ENCODE measurements at places on chromosomes 11 and 22.

DNA sequence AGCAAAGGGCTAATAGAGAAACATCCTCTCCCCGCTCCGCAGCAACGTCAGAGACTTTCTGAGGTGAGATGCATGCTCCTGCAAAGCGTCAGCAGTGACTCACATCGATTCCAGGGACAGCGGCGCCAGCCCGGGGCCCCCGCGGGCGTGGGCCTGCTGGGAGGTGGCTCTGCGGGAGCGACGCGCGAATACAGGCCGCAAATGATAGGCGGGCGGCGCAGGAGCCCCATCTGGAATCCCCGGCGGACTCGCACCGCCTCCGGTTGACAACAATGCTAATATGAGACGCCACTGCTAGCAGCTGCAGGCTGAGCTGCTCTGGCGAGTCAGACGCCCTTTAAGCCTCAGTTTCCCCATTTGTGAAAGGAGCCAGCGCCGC is 557 bp downstream of the RANGAP1 start:
- no peaks in the 10 kb centered on the region for H3K27me3 ChIP-seq
- peaks cover 33% of the 10 kb centered on the region for H3K36me3 ChIP-seq
- H3K4me3 ChIP-seq = peak overlapping the region; percentile 85
- DNase-seq = peak; percentile 82

DNA sequence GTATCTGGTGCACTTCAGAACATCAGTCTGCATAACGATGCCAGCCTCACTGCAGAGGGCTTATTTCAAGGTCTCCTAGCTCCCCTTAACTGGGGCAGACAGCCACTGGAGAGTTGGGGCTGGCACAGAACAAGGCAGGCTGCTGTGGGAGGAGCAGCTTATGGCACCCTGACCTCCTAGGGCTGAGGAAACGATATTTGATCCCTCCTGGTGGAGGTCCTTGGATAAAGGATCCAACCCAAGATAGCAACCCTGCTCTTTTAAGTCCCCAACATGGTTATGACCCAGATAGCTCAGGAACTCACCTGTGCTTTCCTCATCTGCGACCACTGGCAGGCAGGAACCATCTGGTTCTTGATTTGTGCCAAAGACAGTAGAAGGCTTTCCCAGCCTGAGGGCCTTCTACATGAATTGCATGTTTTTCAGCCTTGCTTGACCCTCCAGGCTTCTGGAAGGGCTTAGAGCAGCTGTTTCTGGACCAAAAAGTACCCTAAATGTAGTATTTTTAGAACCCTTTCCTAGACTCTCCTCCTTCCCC is 2.8 kb downstream of the TMEM109 start:
- H3K4me3 ChIP-seq = peak overlapping the region; percentile 23
- DNase-seq = no peak
- peaks cover 43% of the 10 kb centered on the region for H3K36me3 ChIP-seq
- no peaks in the 10 kb centered on the region for H3K27me3 ChIP-seq
- peak overlapping the region; percentile 97 for H3K27ac ChIP-seq

- H3K27me3 ChIP-seq = no peaks in the 10 kb centered on the region
- DNase-seq = no peak
- H3K27ac ChIP-seq = peak overlapping the region; percentile 69
- no peak overlapping the region for H3K4me3 ChIP-seq
Observed at GRCh38 chr11:34064291-34064690, 12.8 kb downstream of the CAPRIN1 start.

GRCh38 chr11:46216019-46216764 is 61.3 kb upstream of the CREB3L1 start:
- no peaks in the 10 kb centered on the region for H3K36me3 ChIP-seq
- no peak overlapping the region for H3K27ac ChIP-seq
- no peak overlapping the region for H3K4me3 ChIP-seq
- H3K4me1 ChIP-seq = no peaks in the 10 kb centered on the region
- no peak for DNase-seq

DNA sequence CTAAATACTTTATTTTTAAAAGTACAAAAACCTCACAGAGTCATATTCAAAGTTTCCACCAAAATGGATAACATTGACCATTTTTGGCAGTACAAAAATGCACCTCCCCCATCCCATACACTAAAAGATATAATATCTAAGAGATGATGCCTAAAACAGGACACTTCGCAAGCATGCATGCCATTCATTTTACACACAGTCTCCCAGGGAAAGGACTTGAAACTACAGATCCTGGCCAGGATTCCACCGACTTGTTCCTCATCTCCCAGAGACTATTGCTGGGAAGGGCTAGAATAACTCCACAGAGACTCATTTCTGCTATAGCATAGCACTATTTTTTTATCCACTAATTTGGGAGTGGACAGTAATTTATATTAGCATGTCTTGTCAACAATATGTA is 81.7 kb downstream of the MTNR1B start:
- H3K4me1 ChIP-seq = no peaks in the 10 kb centered on the region
- H3K36me3 ChIP-seq = no peaks in the 10 kb centered on the region
- DNase-seq = no peak
- no peak overlapping the region for H3K27ac ChIP-seq
- no peak overlapping the region for H3K4me3 ChIP-seq

DNA sequence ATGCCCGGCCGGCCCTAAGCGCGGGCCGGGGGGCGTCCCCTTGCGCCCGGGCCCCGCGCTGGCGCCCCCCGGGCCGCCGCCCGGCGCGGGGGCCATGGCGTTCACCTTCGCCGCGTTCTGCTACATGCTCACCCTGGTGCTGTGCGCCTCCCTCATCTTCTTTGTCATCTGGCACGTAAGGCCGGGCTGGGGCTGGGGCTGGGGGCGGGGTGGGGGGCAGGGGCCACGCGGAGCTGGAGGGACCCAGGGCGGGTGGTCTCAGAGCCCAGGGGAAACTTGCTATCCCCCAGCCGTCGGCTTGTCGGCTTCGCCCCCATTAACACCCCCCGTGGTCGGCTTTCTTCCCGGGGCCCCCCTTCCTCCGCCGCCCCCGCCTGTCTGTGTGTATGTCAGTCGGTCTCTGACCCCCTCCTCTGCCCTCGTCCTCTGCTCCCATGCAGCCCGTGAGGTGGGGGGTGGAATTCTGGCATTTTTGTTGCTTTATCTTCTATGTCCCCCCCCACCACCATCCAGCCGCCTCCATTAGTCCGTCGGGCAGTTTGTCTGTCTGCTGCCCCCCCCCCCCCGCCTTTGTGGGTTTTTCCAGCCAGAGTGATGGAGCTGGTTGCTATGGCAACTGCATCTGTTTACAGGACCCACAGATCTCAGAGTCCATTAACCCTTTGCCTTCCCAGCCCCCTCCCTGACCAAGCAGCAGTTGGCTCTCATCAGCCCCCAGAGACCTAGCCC is 552 bp downstream of the CNIH2 start:
- peaks cover 60% of the 10 kb centered on the region for H3K36me3 ChIP-seq
- H3K27ac ChIP-seq = peak overlapping the region; percentile 89
- no peak for DNase-seq
- H3K27me3 ChIP-seq = no peaks in the 10 kb centered on the region

- no peaks in the 10 kb centered on the region for H3K27me3 ChIP-seq
- no peak overlapping the region for H3K4me3 ChIP-seq
- peaks cover 6% of the 10 kb centered on the region for H3K36me3 ChIP-seq
- no peak overlapping the region for H3K27ac ChIP-seq
- no peak for DNase-seq
Observed at GRCh38 chr11:9143721-9144120, 52.3 kb upstream of the SCUBE2 start.

DNA sequence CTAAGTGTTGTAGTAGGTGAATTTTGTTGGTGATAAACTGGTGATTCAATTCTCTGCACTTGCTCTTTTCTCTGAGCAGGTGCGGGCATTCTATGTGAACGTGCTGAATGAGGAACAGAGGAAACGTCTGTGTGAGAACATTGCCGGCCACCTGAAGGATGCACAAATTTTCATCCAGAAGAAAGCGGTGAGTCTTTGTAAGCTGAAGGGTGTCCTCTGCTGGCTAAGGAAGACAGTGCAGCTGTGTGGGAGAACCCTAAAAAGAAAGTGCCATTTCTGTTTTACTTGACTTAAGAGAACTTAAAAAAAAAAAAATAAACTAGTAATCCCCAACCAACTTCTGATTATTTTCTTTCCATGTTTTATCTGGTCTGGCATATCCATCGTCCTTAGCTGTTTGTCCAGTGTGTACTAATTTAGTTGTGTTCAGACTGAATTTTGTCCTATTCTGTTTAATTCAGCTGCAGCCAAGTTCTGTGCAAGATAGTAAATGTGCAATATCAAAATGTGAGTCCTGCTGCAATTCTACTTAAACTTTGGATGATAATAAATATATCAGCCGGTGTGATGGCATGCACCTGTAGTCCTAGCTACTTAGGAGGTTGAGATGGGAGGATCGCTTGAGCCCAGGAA is 29.6 kb downstream of the CAT start:
- no peaks in the 10 kb centered on the region for H3K4me1 ChIP-seq
- peaks cover 50% of the 10 kb centered on the region for H3K36me3 ChIP-seq
- no peaks in the 10 kb centered on the region for H3K27me3 ChIP-seq
- no peak overlapping the region for H3K27ac ChIP-seq
- H3K4me3 ChIP-seq = no peak overlapping the region

GRCh38 chr11:34680206-34680605 is 59.3 kb downstream of the EHF start:
- no peak overlapping the region for H3K27ac ChIP-seq
- H3K4me3 ChIP-seq = no peak overlapping the region
- no peaks in the 10 kb centered on the region for H3K4me1 ChIP-seq
- H3K36me3 ChIP-seq = peaks cover 3% of the 10 kb centered on the region
- H3K27me3 ChIP-seq = peaks cover 12% of the 10 kb centered on the region

GRCh38 chr11:74162681-74163467 is 7.9 kb downstream of the C2CD3 start:
- no peaks in the 10 kb centered on the region for H3K27me3 ChIP-seq
- peak overlapping the region; percentile 31 for H3K27ac ChIP-seq
- H3K36me3 ChIP-seq = peaks cover 41% of the 10 kb centered on the region

DNA sequence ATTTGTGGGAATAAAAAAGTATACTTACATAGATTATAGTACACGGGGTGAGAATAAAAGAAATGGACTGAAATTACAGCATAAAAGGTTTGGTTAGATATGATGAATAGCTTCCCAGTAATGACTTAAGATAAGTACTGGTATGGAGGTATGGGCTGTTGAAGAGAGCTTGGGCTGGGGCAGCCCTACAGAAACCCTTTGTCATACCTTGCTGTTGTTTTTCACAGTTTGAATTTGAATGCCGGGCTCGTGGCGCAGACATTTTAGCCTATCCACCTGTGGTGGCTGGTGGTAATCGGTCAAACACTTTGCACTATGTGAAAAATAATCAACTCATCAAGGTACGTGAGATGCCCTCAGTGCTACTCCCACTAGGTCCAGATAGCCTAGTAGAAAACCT is 42.3 kb upstream of the RBX1 start:
- no peaks in the 10 kb centered on the region for H3K4me1 ChIP-seq
- DNase-seq = no peak
- H3K4me3 ChIP-seq = no peak overlapping the region
- H3K27ac ChIP-seq = no peak overlapping the region
- H3K36me3 ChIP-seq = peaks cover 36% of the 10 kb centered on the region

DNA sequence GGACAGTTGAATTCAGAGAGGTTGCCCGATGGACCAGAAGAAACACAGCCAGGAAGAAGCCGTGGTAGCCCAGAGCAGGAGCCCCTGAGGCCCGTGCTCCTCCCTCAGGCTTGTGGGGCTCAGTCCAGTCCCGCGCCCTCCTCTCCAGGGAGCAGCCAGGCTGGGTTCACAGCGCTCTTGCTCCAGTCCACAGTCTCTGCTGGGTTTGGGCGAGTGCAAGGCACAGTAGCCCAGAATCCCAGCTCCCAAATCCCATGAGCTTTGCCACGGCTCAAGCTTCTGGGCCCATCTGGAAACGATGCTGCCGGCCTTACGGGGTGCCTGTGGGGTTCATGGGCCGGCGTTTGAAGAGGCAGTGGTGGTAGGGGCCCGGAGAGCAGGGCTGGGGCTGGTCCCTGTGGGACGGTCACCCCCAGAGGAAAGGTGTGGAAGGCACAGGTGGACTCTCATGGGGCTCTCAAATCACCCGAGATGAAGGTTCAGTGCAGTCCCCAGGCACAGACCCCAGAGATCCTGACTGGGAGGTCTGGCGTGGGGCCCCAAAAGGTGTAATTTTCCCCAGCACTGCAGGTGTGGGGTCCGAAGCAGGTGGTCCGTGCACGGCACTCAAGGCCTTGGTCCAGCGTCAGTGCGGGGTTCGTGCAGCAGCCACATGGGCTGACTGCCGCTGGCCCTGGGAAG is 30.6 kb upstream of the ATXN10 start:
- no peak overlapping the region for H3K4me3 ChIP-seq
- H3K27me3 ChIP-seq = peaks cover 20% of the 10 kb centered on the region
- H3K27ac ChIP-seq = peak overlapping the region; percentile 23
- H3K4me1 ChIP-seq = peaks cover 27% of the 10 kb centered on the region
- H3K36me3 ChIP-seq = peaks cover 3% of the 10 kb centered on the region
- DNase-seq = no peak

DNA sequence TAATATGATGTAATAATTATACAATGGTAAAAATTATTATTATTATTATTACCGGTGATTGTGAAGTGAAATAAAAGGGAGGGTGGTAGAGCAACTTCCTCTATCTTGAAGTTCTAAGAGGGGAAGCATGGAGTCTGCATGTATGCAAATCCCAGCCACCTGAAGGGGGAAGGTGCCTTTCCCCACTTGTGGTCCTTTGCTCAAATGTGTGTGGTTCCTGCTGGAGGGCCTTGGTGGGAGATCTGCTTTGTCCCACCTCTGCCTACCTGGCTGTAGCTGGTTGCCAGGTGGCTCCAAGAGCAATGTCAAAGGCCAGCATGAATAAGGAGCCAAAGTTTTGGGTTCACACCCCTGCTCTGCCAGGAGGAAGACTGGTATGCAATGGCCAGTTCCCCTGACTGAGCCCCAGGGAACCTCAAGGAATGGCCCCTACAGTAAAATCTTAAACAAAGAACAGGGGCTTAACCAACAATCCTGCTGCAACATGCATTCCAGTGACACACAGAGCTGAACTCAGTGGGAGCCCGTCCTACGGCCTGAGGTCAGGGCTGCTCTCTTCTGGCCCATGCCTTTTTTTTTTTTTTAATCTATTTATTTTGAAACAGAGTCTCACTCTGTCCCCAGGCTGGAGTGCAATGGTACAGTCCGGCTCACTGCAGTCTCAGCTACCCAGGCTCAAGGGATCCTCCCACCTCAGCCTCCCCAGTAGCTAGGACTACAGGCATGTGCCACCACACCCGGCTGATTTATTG is 8.5 kb downstream of the TMEM132A start:
- H3K4me1 ChIP-seq = no peaks in the 10 kb centered on the region
- no peak for DNase-seq
- H3K36me3 ChIP-seq = peaks cover 3% of the 10 kb centered on the region
- no peak overlapping the region for H3K27ac ChIP-seq

DNA sequence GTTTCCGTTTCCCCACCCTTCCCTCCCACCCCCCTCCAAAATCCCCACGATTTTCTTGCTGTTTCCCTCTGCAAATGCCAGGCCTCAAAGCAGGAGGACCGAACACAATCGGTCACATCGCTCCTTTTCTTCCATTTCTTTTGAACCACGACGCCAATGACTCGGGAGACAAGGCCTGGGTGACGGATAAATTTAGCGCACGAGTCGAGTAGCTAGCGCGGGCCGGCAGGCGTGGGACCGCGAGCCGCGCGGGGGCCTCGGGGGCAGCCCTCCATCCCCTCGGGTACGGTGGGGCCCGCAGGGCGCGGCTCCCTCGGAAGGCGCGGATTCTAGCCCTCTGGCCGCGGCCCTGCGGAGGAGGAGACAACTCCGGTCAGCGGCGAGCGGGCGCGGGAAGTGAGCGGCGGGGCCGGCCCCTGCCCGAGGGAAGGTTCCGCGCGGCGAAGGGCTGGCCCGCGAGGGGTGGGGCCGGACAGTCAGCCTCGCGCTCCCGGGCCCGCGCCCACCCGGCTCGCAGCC is 414 bp downstream of the JOSD1 start:
- no peak for DNase-seq
- H3K4me3 ChIP-seq = peak overlapping the region; percentile 90
- H3K4me1 ChIP-seq = peaks cover 48% of the 10 kb centered on the region
- peaks cover 43% of the 10 kb centered on the region for H3K36me3 ChIP-seq
- peak overlapping the region; percentile 98 for H3K27ac ChIP-seq

GRCh38 chr22:49659281-49659923 is 168.3 kb downstream of the BRD1 start:
- no peak for DNase-seq
- H3K4me1 ChIP-seq = peaks cover 10% of the 10 kb centered on the region
- peaks cover 5% of the 10 kb centered on the region for H3K36me3 ChIP-seq
- no peak overlapping the region for H3K27ac ChIP-seq
